Thoracic aorta (tissue), 2 donors: ENCODE measurements at places on chromosomes 13 and 19.

GRCh38 chr19:9966448-9966847 lies 30.1 kb upstream of the OLFM2 start:
- H3K36me3 ChIP-seq: no peaks in the 10 kb centered on the region

- no peaks in the 10 kb centered on the region for H3K27me3 ChIP-seq
- H3K27ac ChIP-seq: no peak overlapping the region
- H3K4me3 ChIP-seq: no peak overlapping the region
- H3K4me1 ChIP-seq: peaks cover 18% of the 10 kb centered on the region
- H3K36me3 ChIP-seq: peaks cover 63% of the 10 kb centered on the region
Observed at GRCh38 chr19:40736661-40737060, 13.6 kb downstream of the ACTMAP start.

GRCh38 chr19:1167687-1168571 lies 6.1 kb downstream of the SBNO2 start:
- peaks cover 12% of the 10 kb centered on the region for H3K4me1 ChIP-seq
- no peak overlapping the region for H3K4me3 ChIP-seq
- peaks cover 6% of the 10 kb centered on the region for H3K36me3 ChIP-seq
- H3K27me3 ChIP-seq: no peaks in the 10 kb centered on the region

DNA sequence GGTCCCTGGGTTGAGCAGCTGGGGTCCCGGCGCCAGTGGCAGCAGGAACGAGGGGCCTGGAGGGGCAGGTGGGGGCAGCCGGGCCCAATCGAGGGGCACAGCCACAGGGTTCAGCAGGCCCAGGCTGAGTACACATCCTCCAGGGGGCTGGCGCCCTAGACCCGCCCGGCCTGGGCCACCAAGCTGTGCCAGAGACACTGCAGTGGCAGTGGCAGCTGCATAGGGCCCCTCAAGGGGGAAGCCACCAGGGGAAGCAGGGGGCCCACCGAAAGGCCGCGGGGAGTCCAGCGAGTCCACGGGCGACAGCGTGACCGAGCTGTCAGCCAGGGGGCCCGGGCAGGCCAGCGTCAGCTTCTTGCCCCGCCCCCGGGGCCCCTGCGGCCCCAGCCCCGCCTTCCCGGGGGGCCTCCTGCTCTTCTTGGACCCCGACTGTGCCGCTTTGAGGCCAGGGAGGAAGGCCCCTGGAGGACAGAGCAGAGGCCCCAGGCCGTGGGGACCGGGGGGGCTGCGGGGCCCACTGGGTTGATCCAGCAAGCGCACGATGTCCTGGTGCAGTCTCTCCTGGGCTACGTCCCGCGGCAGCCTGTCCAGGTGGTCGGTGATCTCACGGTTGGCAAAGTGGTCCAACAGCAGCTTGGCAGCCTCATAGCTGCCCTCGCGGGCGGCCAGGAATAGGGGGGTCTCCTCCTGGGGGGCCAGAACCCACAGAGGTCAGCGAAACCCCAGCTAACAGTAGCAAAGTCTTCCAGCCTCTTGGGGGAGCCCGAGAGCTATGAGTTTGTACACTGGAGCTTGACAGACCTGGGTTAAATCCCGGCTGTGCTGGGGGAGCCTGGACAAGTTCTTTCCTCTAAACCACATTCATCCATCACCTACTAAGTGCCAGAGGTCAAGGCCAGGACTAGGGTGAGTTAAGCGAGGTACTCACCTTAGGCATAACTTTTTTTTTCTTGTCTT lies 39.5 kb downstream of the NOTCH3 start:
- no peak overlapping the region for H3K4me3 ChIP-seq
- no peak for DNase-seq
- H3K36me3 ChIP-seq: peaks cover 57% of the 10 kb centered on the region
- H3K27me3 ChIP-seq: no peaks in the 10 kb centered on the region
- H3K27ac ChIP-seq: no peak overlapping the region

- no peak overlapping the region for H3K27ac ChIP-seq
- no peaks in the 10 kb centered on the region for H3K27me3 ChIP-seq
- DNase-seq: no peak
- H3K4me3 ChIP-seq: no peak overlapping the region
Observed at GRCh38 chr13:53920916-53921315, 892.3 kb downstream of the OLFM4 start.
